ENCODE measurements at places on chromosomes 3 and 15.
A peak's percentile ranks its signal among the peaks of the same experiment; 100 is the strongest.

DNA sequence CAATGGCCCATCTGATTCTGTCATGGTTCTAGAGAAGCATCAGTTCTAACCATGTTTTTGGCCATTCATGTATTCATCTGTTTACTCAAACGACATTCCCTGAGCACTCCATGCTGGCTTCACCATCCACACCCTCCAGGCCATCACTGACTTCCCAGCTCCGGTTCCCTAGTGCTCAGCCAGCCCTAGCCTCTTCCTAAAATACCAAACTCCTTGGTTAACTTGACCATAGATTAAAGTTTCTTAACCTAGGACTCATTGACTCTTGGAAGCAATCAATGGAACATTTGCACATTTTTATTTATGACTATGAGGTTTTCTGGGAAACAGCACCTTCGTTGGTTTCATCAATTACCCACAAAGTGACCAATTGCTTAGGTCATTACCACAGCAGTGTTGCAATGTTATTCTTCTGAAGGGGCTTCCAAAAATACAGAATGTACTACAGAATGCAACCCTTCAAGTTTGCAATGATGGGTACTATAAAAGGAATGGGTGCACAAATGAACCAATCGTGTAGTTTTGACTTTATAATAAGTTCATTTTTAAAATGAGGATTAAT lies 27.2 kb upstream of the SLC25A36 start:
- DNase-seq: no peak

DNA sequence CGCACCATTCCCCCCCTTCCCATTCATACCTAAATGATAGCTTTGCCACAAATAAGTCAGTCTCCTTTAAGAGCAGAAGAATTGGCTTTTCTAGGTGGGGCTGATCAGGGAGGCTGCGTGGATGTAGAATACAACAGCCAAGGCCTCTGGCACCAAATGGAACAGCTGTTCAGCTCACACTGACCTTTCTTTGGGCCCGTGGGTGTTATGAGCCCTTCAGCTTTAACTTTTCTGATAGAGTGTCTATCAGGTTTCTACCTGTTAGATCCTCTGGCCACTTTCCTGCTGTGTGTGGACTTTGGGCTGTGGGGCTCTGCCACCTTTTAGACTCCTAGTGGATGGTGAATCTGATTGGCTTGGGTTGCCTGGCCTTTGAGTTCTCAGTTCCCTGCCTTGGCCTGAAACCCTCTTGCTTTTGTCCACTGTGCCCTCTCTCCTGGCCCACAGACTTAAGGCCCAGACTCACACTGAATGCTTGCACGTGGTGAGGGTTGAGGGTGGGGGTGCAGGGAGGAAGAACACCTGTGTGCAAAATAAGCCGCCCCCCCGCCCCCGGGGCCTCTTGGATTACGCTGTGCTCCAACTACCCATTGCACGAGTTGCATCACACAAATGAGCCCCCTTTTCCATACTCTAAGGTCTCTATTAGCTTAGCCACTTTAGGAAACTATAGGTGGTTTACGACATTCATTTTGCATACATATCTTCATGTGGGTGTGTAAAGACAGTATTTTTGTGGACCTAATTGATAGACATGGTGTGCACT lies 1.3 kb upstream of the RFX7 start:
- DNase-seq: peak; percentile 19

DNA sequence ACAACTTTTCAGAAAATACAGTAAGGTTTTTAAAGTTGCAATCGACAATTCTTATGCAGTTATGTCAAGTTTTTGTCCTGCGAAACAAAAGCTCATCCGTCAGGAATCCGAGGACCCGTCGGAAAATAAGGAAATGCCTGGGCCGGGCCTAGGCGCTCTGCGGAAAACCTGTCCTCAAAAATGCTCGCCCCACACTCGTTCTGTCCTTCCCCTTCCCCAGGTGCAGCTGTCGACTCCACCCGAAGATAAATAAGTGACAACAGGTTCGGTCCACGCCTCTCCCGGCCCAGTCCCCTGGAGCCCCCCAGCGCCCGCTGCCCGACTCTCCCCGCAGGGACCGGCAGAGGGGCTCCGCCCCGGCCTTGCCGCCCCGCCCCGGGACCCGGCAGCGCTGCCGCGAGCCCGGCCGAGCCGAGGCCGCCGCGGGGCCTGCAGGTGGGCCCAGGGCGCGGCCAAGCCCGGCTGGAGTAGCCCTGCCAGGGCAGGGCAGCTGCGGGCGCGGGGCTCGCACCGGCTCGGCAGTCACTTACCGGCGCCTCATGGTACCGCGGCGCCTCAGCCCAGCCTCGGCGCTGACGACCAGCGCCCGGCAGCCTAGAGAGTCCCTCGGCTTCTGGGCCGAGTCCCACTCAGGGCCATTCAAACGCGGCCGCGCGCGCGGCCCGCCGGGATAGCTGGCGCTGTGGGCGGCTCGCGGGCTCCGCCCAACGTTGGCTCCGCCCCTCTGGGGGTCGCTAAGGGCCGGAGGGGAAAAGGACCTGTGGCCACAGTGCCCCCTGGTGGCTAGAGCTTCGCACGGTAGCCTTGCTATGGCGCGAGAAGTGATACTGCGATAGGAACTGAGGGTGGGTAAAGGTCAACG lies at the start of gene KATNBL1:
TSS of gene KATNBL1 (minus strand) at position 676 of the 862 bp plus-strand sequence. CDS start 46,420 bp downstream, outside the sequence.
- peak; percentile 96 for DNase-seq

DNA sequence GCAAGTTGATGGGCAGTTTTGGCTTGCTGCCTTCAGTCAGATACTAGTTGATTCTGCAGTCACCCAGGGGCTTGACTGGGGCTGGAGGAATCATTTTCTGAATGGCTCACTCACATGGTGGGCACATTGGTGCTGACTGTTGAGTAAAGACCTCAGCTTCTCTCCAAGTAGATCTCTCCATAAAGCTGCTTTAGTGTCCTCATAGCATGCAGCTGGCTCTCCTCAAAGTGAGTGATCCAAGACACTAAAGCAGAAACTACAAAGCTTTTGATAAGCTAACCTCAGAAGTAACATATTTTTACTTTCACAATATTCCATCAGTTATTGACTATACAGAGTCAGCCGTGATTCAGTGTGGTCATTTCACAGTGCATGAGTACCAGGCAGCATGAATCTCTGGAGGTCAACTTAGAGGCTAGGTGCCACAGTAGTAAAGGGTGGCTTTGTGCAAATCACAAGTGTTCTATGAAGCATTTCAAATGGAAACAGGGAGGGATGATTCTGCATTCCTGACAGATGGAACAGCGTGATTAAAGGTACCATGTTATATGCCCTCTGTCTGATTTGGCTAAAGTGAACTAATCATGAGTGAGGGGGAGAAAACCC lies 24.3 kb upstream of the ATP8B4 start:
- DNase-seq: no peak

- no peak for DNase-seq
These were observed 24.9 kb upstream of the GLCE start for GRCh38 chr15:69135499-69135898.

DNA sequence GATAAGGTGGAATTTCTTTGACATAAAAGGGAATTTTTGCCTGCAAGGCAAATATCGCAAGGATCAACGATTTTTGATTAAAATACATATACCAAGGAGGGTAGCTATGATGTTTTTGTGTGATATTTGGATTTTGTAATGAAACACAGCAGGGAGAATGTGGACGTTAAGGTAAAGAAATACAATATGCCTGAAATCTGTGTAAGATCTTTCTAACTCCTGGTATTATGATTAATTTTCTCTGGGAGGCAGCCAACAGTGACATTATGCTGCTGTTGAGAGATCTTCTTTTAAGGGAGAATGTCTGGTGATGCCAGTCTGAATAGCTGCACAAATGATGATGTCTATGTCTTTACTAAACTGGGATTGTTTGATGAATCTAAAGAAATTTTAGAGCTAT lies 972.2 kb downstream of the SQOR start:
- no peak for DNase-seq

GRCh38 chr15:99982662-99983061 lies 249.4 kb upstream of the LYSMD4 start:
- no peak for DNase-seq

GRCh38 chr3:13598926-13599886 lies 50.3 kb downstream of the FBLN2 start:
- DNase-seq: no peak

DNA sequence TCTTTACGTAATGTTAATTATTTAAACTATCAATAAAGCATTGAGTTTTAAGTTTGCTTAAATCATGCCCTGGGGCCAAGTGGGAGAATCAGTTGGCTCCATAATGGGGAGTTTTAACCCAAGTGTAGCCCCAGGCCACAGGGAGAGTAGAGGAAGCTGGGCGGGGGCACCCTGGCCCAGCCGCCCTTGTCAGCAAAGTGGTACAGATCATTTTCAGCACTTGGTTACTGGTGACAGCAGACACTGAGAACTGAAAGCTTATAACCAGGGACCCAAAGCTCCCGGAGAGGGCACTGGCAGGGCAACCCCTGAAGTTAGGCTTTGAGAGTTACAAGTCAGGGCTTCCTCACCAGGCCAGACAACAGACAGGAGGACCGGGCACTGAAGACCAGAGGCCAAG lies 90.6 kb downstream of the SEMA5B start:
- DNase-seq: no peak

GRCh38 chr3:94609908-94610307 lies 547.0 kb downstream of the NSUN3 start:
- DNase-seq: no peak

- DNase-seq: no peak
These were observed 57.0 kb upstream of the CMSS1 start for GRCh38 chr3:99760629-99761028.

DNA sequence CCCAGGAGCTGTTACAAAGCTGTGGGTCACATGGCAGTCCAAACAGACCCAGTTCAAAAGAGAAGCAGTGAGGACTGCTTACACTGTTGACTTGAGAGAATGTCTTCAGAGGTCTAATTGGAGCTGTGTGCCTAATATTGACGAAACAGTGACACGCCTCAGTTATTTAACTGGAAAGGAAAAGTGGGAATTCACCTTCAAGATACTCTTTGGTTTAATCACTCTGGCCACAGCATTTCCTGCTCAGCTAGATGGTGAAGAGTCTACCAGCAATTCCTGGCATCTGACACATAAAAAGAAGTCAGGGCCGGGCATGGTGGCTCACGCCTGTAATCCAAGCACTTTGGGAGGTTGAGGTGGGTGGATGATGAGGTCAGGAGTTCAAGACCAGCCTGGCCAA lies 326.4 kb downstream of the SV2B start:
- peak; percentile 56 for DNase-seq

GRCh38 chr3:7371693-7372572 lies 511.0 kb downstream of the GRM7 start:
- no peak for DNase-seq

DNA sequence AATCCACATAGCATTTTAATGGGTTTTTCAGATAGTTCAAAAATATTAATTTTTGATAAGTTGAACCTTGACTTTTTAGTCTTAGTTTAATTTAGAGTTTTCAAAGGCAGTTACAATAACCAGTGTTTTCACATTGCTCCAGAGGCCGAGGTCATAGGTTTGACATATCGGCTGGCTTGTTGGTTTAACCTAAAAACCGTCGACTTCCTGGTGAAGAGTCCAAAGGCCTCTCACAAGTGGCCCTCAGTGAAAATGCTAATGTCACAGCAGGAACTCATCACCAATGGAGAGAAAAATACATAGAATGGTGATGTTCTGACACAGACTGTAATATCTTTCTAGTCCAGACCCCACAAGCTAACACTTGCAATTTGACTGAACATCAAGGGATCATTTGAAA lies 642.3 kb downstream of the PLOD2 start:
- DNase-seq: no peak

- DNase-seq: no peak
These were observed 109.2 kb downstream of the MYO5A start for GRCh38 chr15:52419494-52419893.

- no peak for DNase-seq
These were observed 396.0 kb upstream of the C2CD4B start for GRCh38 chr15:62561059-62561519.

DNA sequence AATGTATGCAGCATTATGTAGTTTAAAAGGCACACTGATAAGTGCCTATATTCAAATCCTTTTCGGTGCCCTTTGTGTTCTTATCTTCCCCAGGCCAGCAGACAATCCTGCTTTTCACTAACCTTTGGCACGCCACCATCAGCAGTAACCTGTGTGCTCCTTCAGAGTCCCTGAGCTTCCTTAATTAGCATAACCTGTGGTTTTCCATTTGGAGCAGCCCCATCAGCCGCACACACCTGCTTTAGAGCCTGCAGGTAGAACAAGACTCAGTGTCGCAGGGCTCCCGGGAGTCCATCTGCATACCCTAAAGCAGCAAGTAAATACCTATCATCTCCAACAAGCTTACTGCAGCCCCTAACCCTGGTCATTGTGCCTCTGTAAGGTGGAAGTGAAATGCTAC lies 755.1 kb downstream of the ROBO2 start:
- no peak for DNase-seq

GRCh38 chr3:150410311-150411105 lies 2.4 kb downstream of the TSC22D2 start:
- DNase-seq: no peak

DNA sequence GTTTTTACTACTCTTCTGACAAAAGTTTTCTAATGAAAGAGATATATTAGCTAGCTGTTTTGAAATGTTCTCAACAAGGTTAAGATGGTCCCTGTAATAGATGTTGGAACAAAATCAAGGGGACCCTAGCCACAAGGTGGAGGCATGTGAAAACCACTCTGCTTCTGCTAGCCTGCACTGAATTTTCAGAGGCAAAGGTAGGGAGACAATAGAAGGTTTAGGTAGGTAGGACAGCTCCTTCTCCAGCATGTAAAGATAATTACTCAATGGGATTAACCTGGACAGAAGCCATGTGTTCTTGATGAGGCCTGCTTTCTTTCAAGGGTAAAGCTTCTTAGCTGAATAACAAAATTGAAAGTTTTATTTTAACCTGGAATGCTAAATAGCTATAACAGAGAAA lies 333.5 kb downstream of the LSAMP start:
- no peak for DNase-seq

DNA sequence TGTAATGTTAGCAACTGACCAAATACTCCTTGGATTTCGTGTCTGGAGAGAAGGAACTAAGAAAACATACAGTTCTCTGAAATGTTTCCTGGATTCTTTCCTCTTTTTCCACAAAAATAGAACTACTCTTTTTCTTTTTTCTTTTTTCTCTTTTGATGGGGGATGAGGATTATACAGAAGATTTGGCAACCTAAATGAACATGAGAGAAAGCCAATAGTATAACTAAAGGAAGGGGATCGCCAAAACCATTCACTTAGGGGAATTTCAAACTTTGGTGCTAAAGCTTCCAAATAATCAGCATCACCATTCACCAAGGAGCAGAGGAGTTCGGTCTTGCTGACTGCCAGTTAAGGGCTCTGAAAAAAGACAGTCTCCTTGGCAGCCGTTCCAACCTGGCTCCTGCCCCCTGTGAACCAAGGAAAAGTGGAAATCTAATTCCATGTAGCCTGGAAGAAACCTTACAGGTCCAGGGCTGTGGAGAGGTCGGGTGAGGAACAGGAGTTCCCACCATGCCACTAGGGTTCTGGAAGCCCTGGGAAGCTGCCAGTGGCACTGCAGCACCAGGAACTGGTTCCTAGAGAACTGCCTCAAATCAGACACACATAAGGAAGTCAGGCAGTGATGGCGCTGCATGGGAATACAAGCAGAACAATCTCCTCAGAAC lies 176.9 kb downstream of the TNIK start:
- DNase-seq: no peak

GRCh38 chr3:56915966-56916586 lies 114.3 kb upstream of the ARHGEF3 start:
- peak; percentile 90 for DNase-seq

GRCh38 chr3:184737641-184738505 lies 26.0 kb upstream of the MAGEF1 start:
- no peak for DNase-seq

- peak; percentile 49 for DNase-seq
These were observed 24.6 kb downstream of the EBLN2 start for GRCh38 chr3:73086071-73086494.
